Panc1 (cell line): ENCODE measurements at places on chromosomes 16 and 17.

- H3K27ac ChIP-seq, result no peak overlapping the region
- DNase-seq, result no peak
- no peaks in the 10 kb centered on the region for H3K27me3 ChIP-seq
- H3K4me1 ChIP-seq, result no peaks in the 10 kb centered on the region
- H3K4me3 ChIP-seq, result no peak overlapping the region
- H3K36me3 ChIP-seq, result no peaks in the 10 kb centered on the region
Observed at GRCh38 chr17:40004072-40004471, 11.2 kb upstream of the CSF3 start.

DNA sequence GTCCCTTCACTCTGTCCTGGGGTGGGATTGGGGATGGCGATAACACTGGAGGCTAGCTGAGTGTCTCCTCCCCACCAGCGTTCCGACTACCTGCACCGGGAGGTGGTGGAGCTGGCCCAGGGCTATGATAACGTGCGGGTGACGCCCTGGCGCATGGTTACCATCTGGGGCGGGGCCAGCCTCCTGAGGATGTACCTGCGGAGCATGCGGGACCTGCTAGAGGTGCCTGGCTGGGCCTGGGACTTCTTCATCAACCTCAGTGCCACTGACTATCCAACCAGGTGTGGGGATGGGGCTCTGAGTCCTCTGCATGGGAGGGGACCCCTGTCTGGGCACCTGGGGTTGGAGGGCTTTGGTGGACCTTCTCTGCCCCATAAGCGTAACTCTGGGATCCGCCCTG lies 8.8 kb downstream of the XYLT2 start:
- H3K27me3 ChIP-seq, result no peaks in the 10 kb centered on the region
- DNase-seq, result no peak
- no peak overlapping the region for H3K4me3 ChIP-seq
- 0 out of 2 replicates have a peak, but pooled peaks cover 2% of the 10 kb centered on the region for H3K36me3 ChIP-seq

DNA sequence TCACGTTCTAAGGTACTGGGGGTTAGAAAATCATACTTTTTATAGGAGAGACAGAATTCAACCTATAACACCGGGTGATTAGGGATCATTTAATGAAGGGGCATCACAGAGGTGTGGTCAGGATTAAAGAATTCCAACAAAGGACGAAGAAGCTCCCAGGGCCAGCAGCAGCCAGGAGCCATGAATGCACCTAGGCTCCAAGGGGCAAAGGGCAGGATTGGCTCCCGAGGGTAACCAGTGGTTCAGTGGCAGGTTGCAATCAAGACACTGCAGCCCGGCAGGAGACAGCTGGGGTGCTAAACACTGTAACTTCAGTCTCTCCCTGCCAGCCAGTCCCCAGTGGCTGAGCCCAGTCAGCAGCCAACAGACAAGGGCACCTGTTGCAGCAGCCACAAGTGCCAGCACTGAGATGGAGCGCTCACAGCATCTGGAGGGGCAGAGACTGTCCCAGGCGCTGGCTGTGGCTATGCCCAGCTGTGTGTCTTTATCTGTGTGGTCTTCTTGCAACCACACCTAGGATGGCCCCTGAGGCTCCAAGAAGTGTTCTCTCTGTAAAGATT lies 23.9 kb downstream of the DHRS7C start:
- no peak overlapping the region for H3K4me3 ChIP-seq
- no peaks in the 10 kb centered on the region for H3K4me1 ChIP-seq
- no peaks in the 10 kb centered on the region for H3K36me3 ChIP-seq
- no peak for DNase-seq
- no peaks in the 10 kb centered on the region for H3K27me3 ChIP-seq

DNA sequence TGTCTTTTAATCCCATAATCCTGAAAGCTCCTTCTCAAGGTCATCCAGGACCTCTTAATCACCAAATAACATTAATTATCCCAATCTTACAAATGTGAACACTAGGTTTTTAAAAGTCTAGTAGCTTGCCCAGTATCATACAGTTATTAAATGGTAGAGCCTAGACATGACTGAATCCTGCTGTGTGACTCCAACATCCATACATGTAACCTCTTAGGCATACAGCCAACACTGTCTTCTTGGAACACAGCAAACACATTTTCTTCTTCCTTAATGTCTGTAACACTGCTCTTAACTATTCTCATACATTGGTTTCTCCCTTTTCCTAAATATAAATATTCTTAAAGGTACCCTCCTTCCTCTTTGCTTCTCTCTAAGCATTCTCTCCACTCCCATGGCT lies 13.7 kb downstream of the BRIP1 start:
- H3K27me3 ChIP-seq, result no peaks in the 10 kb centered on the region
- H3K27ac ChIP-seq, result no peak overlapping the region
- H3K4me3 ChIP-seq, result no peak overlapping the region
- no peaks in the 10 kb centered on the region for H3K36me3 ChIP-seq
- DNase-seq, result no peak
- H3K4me1 ChIP-seq, result no peaks in the 10 kb centered on the region

GRCh38 chr17:10114931-10115535 lies 83.4 kb downstream of the GAS7 start:
- no peaks in the 10 kb centered on the region; the same call in 1 of the 2 replicates for H3K27me3 ChIP-seq
- no peaks in the 10 kb centered on the region for H3K4me1 ChIP-seq
- no peak overlapping the region for H3K4me3 ChIP-seq
- no peak overlapping the region for H3K27ac ChIP-seq
- no peaks in the 10 kb centered on the region for H3K36me3 ChIP-seq

DNA sequence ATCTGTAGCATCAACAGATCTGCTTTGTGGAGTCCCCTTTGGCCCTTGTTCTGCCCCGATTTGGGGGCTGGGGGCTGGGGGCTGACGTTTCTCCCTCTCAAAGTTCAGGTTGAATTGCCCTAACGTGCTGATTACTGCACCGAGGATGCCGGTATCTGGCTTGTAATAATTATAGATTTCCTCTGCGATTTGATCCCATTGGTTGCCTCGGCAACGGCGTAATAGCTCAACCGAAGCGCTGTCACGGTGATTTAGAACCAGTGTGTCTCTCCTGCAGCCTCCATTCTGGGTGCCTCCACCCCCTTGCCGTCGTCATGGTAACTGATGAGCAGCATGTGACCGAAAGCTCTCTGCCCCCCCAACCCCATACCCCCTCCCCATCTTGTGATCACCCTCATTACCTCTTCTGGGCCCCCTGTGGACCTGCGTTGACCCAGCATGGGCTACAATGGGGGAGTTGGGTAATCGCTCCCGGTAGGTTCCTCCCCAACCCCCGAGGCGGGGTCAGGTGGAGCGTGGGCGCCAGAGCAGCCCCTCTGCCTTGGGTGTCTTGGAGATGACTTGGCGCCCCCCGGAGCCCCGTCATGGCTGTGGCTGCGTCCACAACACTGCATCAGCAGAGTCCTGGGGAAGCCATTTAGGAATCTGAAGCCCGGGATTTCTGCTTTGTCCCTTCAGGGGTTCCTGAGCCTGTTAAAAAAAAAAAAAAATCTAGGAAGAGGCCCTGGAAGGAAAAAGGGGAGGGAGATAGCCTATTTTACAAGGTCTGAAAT lies 38.4 kb downstream of the ABAT start:
- no peak overlapping the region for H3K27ac ChIP-seq
- no peaks in the 10 kb centered on the region for H3K4me1 ChIP-seq
- no peak overlapping the region for H3K4me3 ChIP-seq

- H3K27ac ChIP-seq, result no peak overlapping the region
- DNase-seq, result no peak
- H3K27me3 ChIP-seq, result no peaks in the 10 kb centered on the region
- H3K4me1 ChIP-seq, result no peaks in the 10 kb centered on the region
- H3K36me3 ChIP-seq, result no peaks in the 10 kb centered on the region
Observed at GRCh38 chr17:69059458-69060175, 1.1 kb downstream of the ABCA9 start.

- peaks cover 2% of the 10 kb centered on the region; the same call in 1 of the 2 replicates for H3K36me3 ChIP-seq
- no peak overlapping the region for H3K4me3 ChIP-seq
- H3K27me3 ChIP-seq, result no peaks in the 10 kb centered on the region
- peak overlapping the region; percentile 94 for H3K27ac ChIP-seq
- H3K4me1 ChIP-seq, result peaks cover 19% of the 10 kb centered on the region
Observed at GRCh38 chr17:44555099-44555498, 2.2 kb upstream of the FZD2 start.

DNA sequence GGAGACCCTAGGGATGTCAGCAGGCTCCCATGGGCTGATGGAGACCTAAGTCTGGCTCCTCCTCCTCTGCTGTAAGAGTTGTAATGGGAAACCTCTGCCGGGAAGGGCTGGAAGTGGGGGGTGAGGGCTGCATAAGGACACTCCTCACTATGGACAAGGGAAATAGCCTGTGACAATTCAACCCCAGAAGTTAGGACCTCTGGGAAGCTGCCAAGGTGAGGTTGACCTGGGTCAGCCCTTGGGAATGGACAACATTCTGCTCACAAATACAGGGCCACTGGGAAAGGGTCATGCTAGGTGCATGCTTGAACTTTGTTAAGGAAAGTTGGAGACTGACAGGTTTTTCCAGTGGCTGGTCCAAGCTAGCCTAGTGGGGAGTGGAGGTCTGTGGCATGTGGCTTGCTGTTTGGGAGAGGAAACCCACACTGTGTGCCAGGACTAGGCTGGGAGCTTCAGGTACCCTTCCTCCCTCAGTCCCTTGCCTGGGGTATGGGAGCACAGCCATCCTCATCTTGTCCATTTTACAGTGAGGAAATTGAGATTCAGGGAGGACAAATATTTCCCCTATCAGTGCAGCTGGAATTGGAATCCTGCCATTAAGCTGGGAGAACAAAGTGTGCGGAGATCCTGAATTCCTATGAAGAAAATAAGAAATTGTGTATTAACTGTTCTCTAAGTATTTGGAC lies 190.4 kb downstream of the SALL1 start:
- DNase-seq, result no peak
- H3K4me1 ChIP-seq, result no peaks in the 10 kb centered on the region
- H3K36me3 ChIP-seq, result no peaks in the 10 kb centered on the region

- H3K27me3 ChIP-seq, result no peaks in the 10 kb centered on the region
- H3K36me3 ChIP-seq, result no peaks in the 10 kb centered on the region
- no peak overlapping the region for H3K27ac ChIP-seq
- H3K4me3 ChIP-seq, result no peak overlapping the region
Observed at GRCh38 chr16:4138713-4139112, 22.5 kb upstream of the ADCY9 start.

DNA sequence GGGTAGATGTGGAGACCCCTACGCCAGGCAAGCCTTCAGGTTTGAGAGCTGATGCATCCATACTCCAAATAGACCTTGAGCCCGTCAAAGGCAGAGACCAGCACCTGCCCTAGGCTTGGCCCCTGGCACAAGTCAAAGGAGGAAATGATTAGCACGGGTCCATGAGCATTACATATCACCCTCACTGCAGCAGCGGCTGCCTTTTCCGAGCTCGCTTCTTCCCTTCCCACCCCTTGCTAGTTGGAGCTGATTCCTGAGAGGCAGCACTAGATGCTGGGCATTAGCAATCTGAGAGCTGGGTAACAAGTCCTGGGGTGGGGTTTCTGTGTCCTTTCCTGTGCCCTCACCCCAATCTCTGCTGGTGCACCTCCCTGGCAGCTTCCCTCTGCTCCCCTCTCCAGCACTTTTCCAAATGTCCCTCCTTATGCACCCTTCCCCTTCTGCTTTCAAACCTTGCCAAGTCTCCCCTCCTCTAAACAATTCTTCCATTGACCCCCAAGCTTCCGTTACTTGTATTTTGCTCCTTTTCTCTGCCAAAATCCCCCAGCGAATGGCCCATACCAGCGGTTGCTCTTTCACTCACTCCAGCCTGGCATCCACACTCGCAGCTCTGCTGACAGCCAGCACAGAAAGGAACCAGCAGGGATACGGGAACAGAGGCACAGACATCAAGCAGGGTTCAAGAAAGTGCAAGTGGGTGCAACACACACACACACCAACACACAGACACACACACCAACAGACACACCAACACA lies 3.0 kb downstream of the CDRT4 start:
- no peaks in the 10 kb centered on the region for H3K4me1 ChIP-seq
- no peak overlapping the region for H3K4me3 ChIP-seq
- DNase-seq, result no peak

DNA sequence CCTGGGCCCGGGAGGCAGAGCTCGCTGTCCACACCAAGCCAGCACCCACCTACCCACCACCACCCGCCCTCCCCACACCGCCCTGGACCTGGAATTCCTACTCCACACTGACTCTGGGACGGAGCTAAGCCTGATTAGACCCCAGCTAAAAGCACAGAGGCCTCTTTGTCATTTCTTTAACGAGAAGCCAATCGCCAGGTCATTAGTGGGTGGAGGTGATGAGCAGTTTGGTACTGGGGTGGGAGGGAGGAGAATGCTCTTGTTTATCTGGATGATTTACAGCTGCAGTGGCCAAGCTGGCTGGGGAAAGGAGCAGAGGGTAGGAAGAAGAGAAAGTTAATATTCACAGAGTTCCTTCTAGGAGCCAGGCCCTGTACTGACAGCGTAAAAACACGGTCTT lies 6.0 kb upstream of the BHLHA9 start:
- peaks cover 7% of the 10 kb centered on the region; the same call in 1 of the 2 replicates for H3K4me1 ChIP-seq
- no peaks in the 10 kb centered on the region for H3K36me3 ChIP-seq
- no peak overlapping the region for H3K27ac ChIP-seq
- no peak for DNase-seq

- H3K27ac ChIP-seq, result no peak overlapping the region
- no peak for DNase-seq
- H3K4me1 ChIP-seq, result no peaks in the 10 kb centered on the region
- H3K27me3 ChIP-seq, result peaks cover 15% of the 10 kb centered on the region
- no peaks in the 10 kb centered on the region for H3K36me3 ChIP-seq
Observed at GRCh38 chr16:86286991-86287663, 223.2 kb upstream of the FOXF1 start.

DNA sequence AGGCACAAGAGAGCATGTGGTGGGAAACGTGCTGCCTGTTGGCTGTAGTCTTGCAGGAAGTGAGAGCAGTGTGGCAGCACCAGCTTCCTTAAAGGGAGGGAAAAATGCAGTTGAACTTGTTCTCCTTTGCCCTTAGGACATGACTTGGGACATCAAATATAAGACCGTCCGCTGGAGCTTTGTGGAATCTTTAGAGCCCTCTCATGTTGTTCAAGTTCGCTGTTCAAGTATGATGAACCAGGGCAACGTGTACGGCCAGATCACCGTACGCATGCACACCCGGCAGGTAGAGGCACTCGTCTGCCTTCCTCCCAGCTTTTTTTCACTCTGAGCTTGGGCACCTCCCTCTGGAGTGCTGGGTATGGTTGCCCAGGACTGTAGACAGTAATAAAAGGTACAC lies 23.3 kb downstream of the GPR179 start:
- no peak for DNase-seq
- H3K4me3 ChIP-seq, result no peak overlapping the region
- no peak overlapping the region for H3K27ac ChIP-seq
- H3K27me3 ChIP-seq, result no peaks in the 10 kb centered on the region

GRCh38 chr17:61555127-61555566 lies 35.9 kb downstream of the NACA2 start:
- H3K4me3 ChIP-seq, result no peak overlapping the region
- H3K27me3 ChIP-seq, result no peaks in the 10 kb centered on the region
- H3K4me1 ChIP-seq, result peaks cover 15% of the 10 kb centered on the region; the same call in 1 of the 2 replicates
- H3K27ac ChIP-seq, result no peak overlapping the region; the same call in 1 of the 2 replicates
- H3K36me3 ChIP-seq, result no peaks in the 10 kb centered on the region
- DNase-seq, result no peak

- no peaks in the 10 kb centered on the region for H3K4me1 ChIP-seq
- no peak overlapping the region for H3K4me3 ChIP-seq
- no peaks in the 10 kb centered on the region for H3K27me3 ChIP-seq
- no peak for DNase-seq
Observed at GRCh38 chr16:31064882-31065461, 9.1 kb downstream of the ZNF668 start.
